RPMI7951 (cell line): ENCODE measurements at places on chromosomes 13 and 19. TPM values are rescaled to one million over a fixed set of nuclear protein-coding genes. Genes with fewer than 3 reads are reported as not detected.

GRCh38 chr19:17681505-17682125 is 6.5 kb downstream of the UNC13A start:
- peak; percentile 66 for DNase-seq

- DNase-seq = no peak
These were observed 28.4 kb downstream of the ADGRL1 start for GRCh38 chr19:14177496-14178074.

DNA sequence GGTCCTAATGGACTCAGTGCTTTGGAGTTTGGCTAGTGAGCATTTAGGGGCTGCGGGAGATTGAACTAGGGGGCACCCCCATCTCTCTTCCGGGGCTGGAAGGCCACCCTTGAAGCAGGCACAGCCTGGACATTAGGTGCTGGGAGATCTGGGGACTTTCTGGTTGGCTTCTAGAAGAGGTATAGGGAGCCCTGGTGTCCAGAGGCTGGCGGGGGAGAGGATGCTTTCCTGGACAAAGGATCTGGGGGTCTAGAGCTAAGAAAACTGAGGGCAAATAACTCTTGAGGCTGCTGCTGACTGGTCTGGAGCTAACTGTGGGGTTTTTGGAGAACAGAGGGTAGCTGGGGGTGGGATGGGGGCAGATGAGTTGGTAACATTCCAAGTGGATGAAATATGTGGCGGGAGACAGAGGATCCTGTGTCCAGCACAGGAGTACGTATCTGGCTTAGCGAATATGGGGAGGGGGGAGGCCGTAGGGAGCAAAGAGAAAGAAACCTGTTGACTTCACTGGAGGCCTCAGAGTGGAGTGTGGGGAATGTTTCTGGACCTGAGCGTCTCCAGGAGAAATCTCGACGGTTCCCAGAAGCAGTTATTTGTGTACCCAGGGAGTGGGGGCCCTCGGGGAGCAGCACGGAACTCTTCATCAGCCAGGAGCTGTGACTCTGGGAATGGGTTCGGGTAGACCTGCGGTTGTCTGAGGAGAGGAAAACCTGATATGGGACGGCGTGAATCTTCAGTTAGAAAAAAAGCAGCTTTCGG is 1.4 kb downstream of the HNRNPUL1 start:
- DNase-seq = peak; percentile 40

GRCh38 chr13:39531646-39532045 is 71.3 kb downstream of the LHFPL6 start:
- DNase-seq = peak; percentile 14

The SNRPD2 gene
- total RNA-seq = 474 and 568 TPM in 2 replicates

DNA sequence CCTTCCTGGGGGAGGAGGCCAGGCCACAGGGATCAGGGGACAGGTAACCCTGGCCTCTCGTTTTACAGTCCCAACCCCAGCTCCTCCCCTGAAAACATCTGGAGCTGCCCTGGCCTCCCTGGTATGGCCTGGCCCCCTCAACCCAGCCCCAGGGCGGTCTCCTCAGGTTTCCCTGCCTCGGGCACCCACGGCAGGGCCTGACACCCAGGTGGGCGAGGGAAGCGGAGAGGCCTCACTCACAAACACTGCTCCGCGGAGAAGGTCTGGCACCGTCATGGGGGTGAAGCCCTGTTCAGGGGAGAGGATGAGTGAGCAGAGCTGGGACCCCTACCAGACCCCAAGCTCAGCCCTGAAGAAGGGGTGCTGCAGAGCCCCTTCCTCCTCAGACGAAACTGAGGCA is 6.5 kb upstream of the CCER2 start:
- DNase-seq = no peak

GRCh38 chr13:85565652-85566051 is 233.6 kb downstream of the SLITRK6 start:
- DNase-seq = no peak

The EMC10 gene
- 36.9 and 75.3 TPM in 2 replicates for total RNA-seq
